ENCODE measurements at places on chromosomes 1 and 21. TPM values are rescaled to one million over a fixed set of nuclear protein-coding genes. Genes with fewer than 3 reads are reported as not detected.

Gene SHISA4
- 14.3 TPM for total RNA-seq

Gene CNKSR1
- total RNA-seq = 9.7 TPM

Gene SESN2
- total RNA-seq = 22.3 TPM

- peak; percentile 50 for DNase-seq
Measured at GRCh38 chr1:193031431-193031830, 27.7 kb downstream of the UCHL5 start.

GRCh38 chr1:237126180-237126579 lies 84.2 kb downstream of the RYR2 start:
- no peak for DNase-seq

DNA sequence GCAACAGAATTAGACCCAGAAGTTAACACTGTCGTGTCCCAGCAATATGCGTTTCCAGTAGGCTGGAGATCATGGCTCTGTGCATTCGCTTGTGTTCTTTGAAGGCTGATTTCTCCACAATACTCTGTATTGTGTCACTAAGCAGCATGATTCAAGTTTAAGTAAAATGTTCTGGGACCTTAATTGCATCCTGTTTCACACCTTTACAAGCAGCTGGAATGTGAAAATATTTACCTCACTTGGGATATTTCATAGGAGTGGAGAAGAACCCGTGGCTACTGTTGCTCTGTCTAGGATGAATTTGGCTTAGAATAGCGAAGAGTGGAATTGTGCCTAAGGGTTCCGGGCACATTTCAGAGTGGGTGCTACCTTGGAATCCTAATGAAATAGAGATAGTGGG lies 6.3 kb downstream of the PTGFRN start:
- no peak for DNase-seq

DNA sequence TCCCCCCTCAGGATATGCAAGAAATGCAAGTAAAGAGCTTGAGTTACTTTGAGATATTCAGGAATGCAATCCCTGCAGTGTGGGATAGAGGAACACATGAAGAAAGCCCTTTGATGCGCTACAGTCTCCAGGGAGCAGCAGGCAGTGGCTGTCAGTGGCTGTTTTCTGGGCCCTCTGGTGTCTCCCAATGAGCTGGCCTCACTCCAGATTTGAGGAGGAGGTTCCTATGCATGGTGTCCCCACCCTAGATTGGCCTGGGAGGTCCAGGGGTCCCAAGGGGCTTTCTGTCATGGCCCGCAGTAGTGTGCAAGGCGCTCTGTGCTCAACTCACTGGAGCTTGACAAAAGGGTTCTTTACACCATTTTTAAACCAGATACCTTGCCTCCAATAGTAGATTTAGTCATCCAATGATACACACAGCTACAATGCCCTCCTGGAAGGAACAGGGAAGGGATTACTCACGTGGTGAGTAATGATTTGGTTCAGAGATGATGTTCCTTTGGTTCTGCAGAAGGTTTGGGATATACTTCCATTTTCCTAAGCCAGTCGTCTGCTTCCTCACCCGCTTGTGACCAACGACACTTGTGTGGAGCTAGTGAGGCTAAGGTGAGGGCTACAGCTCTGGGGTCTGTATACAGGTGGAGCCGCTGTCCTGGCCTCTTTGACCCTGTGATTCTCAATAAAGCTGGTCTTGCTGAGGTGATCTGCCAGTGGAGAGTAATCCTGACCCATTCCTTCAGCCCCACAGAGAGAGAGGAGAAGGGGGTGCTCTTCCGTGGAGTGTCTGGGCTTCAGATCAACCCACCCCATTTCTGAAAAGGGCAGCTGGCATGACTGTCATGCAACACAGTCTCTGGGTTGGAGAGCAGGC lies 6.6 kb downstream of the BATF3 start:
- DNase-seq = no peak

DNA sequence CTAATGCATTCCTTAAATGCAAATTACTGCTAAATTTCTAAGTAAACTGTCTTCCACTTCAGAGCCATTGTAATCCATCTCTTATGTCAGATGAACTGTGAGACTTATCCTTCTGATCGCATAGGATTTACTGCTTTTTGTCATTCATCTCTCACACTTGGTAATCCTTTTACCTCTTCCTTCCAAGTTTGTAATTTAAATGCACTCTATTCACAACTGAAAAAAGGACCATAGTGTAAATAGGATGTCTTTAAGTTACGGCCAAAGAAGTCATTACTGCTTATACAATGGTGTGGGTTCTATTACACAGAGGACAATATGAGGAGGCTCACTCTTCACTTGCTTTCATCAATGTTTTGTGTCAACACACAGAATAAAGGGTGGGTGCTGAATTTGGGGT lies 393.3 kb downstream of the PTBP2 start:
- DNase-seq = no peak

Data from cardiac muscle cell (in vitro differentiated cells and primary cell).